ENCODE measurements at places on chromosomes 1 and 21.

DNA sequence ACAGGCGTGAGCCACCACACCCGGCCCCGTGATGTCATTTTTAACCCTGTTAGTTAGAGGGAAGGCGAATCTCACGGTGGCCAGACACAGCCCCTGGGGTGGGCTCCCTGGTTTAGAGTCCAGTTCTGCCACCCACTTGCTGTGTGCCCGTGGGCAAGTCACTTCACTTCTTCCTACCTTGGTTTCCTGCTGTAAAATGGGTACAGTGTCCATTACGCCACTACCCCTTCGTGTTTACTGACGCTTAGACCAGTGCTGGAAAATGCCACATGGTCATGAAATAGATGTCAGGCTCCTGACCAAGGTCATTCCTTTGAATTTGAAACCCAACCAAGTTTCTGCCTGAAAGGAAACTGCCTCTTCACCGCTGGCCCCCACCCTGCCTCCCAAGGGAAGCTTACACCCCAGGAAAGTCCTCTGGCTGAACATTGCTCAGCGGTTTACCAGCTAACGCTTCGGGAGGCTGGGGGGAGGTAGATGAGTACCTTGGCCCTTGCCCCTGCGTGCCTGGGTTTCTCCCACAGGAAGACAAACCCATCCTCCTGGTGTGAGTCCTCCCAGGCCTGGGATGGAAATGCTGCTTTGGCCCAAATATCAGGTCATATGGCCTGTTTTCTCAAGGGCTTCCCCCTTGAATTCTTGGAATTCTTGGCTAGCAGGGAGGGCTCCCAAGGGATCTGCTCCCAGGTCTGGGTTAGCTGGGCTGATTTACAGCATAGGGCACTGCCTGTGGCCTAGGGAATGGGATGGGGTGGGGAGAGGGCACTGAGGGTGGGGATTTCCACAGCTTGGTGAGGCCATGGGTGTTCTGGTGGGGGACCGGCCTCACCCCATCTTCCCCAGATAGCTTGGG is 7.6 kb upstream of the AADACL4 start:
- no peak for DNase-seq

DNA sequence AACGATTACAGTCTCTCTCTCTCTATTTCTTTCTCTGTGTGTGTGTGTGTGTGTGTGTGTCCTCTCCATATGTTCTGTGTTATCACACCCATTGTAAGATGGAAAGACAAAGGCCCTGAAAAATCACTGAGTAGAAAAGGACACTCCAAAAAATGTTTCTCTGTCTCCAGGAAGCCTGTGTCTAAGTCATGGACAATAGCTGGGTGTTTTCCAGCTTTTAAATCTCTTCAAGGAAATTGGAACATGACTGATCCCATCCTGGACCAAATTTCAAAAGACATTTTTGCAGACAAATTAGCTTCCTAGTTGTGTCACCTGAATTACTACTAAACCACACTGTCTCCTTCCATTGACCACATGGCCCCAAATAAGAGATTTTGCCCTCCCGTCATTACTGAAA is 31.0 kb upstream of the LMX1A start:
- DNase-seq = no peak

DNA sequence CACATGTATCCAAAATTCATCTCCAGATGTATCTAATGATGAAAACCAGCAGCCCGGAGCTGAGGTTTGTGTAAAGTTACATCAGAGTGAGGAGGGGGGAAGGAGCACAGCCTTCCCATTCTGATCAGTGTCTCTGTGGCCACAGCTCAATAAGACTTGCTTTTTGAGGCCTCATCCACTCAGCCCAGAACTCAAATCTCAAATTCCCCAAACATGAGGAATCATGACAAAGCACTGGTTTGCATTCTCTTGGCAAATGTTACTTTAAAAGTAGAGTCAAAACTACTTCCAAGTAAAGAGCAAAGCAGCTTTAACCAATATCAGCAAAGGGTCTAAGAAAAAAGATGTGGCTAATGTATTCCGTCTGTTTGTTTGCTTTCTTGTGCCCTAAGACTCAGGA is 30.9 kb downstream of the CCN1 start:
- DNase-seq = no peak

GRCh38 chr1:76770979-76771378 is 96.3 kb upstream of the ST6GALNAC5 start:
- DNase-seq = peak; percentile 11

- no peak for DNase-seq
These were observed 5.4 kb downstream of the VTCN1 start for GRCh38 chr1:117205368-117205767.
